ENCODE measurements at places on chromosomes 2 and 18.

GRCh38 chr2:49045083-49045482 is 109.2 kb downstream of the FSHR start:
- no peak for DNase-seq

DNA sequence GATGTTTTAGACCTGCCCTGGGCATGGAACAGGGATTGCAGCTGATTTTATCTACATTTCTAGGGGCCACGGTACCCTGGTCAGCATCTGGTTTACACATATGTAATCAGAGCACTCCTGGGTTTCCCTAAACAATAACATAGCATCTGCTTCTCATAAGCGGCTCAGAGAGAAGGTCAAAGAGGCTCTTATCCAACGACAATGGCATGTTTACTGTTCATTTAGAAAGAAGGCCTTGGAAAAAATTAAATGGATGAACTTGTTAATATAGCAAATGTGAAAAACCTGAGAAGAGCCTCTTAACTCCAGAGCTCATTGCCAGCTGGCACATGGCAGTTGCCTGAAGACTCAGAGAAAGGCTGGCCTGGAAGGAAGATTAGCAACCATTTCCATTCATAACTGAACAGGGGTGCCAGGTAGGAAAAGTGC is 202.8 kb upstream of the THUMPD2 start:
- no peak for DNase-seq

GRCh38 chr2:163652751-163653150 is 83.1 kb downstream of the FIGN start:
- DNase-seq: no peak

DNA sequence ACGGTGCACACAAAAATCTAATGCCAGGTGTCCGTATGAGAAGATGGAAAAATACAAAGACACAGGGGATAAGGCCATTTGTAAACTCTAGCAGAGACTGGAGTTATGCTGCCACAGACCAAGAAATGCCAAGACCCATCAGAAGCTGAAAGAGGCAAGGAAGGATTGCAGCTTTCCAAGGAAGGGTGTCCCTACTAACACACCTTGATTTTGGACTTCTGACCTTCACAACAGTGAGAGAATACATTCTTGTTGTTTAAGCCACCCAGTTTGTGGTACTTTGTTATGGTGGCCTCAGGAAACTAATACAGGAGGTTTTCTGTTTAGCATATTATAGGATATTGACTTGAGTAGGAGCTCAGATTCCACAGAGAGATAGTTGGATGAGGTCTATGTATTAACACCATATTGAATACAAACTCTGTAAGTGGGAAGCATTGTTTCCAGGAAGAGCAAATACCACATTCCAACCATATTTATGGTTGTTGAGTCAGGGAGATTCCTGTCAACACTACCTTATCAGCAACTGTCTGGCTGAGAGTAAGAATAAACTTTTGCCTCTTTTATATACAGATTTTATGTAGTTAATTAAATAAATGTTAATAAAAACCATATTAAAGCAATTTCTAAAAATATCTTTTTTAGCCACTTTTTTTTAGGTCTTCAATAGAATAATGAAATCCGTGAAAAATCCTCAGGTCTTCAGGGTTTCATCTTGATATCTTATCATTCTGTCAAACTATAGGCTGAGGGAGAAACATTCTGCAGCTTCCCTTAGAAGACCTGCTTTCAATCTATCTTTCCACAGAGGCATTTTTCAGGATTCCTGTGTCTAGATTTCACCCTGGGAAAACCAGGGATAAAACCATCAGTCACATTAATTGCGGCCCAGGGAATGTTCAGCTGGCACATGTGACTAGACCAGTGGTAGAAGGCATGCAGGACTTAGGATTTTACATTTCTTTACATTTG is 35.4 kb upstream of the HNMT start:
- DNase-seq: no peak

DNA sequence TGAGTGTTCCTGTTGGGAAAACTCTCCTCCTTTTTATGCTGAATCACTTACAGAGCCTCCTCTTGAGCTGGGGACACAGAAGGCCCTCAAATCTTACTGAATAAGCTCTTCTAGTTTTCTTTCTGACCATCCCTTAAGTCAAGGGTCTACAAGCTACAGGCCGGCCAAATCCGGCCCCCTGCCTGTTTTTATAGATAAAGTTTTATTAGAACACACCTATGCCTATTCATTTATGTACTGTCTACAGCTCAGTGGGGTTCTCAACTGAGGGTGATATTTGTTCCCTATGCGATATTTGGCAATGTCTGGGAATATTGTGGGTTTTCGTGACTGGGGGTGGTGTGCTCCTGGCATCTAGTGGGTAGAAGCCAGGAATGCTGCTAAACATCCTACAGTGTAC is 14.0 kb downstream of the CDC42EP3 start:
- no peak for DNase-seq

DNA sequence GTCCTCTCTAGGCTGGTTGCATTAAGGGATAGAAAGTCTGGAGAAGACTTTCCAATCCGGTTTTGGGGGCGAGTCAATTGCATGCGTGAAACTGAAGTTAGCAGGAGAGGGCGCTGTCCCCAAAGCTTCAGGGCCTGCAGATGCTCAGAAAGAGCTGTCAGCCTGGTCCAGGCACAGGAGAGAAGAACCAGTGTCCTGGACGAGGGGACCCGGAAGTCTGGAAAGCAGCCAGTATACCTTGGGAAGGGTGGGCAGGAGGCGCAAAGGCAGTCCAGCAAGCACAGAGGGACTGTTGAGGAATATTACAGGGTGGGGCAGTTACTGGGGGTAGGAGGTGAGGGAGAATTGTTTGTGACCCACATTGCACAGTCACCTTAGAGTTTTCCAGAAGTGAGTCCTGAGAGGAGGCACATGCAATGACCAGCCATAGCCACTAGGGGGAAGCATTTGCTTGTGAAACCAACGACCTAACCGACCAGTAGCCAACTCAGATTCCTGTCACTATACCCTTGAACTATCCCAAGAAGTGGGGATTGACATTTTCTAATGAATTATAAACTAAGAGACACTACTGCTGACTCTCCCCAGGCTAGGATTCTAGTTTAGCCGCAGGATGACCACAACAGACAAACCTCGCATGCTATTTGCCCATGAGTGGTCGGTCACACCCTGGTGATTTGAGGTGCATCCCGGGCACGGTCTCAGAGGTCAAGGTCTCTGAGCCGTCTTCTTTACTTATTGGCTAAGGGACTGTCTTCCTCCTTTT is 172.8 kb downstream of the RDH14 start:
- peak; percentile 32 for DNase-seq

DNA sequence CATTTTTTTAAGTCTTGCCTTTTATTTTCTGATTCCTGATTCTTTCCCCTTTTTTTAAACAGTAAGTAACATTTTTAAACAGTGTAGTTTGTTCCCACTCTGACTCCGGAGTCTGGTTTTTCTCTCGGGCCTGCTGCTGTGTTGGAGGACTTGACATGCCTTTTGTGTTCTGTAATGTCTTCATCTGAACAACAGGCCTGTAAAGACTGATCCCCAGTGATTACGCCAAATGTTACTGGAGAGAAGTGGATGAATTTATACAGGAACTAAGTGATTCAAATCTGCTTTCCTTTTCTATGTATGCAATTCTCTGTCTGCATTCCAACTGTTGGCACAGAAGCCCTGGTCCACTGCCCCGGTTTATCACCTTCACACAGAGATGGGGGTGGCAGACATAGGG is 54.3 kb upstream of the RMDN2 start:
- no peak for DNase-seq

GRCh38 chr18:42534313-42534712 is 579.3 kb downstream of the PIK3C3 start:
- no peak for DNase-seq

DNA sequence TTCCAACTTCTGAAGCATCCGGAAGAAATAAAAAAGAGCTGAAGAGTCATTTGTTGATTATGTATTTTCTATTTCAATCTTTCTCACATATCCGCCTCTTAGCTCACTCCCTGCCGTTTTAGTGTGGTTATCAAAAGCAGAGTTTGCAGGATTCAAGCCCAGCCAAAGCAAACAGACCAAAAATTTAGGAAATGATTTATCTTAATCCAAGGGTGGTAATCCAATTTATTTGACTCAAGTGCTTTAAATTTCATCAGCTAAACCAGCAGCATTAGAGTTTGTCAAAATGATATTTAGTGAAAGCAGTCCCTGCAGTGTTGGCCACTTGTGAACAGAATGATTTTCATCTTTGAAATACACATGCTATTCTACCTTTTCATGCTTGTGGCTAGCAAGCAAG is 129.3 kb upstream of the CCDC68 start:
- DNase-seq: no peak

DNA sequence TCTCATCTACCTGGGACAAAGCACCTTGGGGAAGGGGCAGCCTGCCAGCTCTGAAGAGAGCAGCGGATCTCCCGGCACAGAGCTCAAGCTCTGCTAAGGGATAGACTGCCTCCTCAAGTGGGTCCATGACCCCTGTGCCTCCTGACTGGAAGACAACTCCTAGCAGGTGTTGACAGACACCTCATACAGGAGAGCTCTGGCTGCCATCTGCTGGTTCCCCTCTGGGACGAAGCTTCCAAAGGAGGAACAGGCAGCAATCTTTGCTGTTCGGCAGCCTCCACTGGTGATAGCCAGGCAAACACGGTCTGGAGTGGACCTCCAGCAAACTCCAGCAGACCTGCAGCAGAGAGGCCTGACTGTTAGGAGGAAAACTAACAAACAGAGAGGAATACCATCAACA is 549.9 kb upstream of the LRATD1 start:
- DNase-seq: no peak

- DNase-seq: no peak
Observed at GRCh38 chr2:235693279-235693678, 199.4 kb downstream of the AGAP1 start.

- no peak for DNase-seq
Observed at GRCh38 chr2:157124731-157125130, 132.8 kb upstream of the GALNT5 start.

GRCh38 chr2:120323214-120323613 is 22.7 kb upstream of the INHBB start:
- DNase-seq: no peak

GRCh38 chr2:119821266-119821665 is 61.5 kb downstream of the PTPN4 start:
- DNase-seq: no peak

DNA sequence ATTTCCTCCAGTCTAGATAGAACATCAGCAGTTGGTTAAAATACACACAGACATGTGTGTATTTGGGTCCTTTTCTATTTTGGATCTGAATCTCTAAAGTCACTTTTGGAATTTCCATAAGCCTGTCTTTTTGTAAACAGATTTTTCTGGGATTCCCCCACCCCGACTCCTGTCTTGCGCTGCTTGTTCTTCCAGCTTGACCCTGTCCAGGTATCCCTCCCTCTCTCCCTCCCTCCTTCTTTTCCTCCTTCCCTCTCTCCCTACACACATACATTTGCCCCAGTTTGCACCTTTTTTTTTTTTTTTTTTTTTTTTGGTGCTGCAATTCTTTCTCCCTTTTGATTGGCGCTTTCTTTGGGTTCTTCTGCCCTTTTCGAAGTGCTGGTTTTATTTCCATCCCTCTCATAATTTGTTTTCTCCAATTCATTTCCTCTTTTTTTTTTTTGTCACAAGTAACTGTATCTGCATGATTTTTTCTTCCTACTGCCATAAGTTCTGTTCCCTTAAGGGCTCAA is 114.8 kb upstream of the SERTAD2 start:
- DNase-seq: no peak

DNA sequence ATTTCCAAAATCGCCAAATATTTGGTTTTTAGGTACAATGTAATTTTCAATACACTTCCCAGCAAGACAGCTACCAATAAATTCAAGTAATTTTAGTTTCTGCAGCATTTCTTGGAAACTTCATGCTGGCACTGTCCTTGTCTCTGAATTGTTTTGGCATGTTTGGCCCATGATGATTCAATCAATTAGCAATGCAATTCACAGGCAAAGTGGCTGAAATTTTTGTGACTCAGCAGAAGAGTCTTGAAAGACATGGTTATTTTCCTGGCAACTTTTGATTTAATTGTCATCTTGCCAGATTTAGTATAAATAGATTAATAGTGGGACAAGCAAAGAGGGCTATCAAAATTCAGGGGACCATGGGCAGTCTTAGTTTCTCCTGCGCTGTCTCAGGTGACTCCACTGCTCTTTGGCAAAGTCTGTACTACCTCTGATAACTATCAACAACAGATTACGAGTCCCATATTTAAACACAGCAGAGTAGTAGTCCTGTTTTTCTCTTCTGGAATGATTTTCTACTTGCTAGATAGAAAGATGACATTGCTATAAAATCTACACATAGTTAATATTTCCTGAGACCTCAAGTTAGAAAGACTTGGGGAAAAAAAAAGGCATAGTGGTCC is 88.9 kb upstream of the CYP26B1 start:
- no peak for DNase-seq

- no peak for DNase-seq
Observed at GRCh38 chr18:8695932-8696517, 9.3 kb upstream of the MTCL1 start.

GRCh38 chr2:199922856-199923255 is 11.8 kb downstream of the C2orf69 start:
- no peak for DNase-seq

DNA sequence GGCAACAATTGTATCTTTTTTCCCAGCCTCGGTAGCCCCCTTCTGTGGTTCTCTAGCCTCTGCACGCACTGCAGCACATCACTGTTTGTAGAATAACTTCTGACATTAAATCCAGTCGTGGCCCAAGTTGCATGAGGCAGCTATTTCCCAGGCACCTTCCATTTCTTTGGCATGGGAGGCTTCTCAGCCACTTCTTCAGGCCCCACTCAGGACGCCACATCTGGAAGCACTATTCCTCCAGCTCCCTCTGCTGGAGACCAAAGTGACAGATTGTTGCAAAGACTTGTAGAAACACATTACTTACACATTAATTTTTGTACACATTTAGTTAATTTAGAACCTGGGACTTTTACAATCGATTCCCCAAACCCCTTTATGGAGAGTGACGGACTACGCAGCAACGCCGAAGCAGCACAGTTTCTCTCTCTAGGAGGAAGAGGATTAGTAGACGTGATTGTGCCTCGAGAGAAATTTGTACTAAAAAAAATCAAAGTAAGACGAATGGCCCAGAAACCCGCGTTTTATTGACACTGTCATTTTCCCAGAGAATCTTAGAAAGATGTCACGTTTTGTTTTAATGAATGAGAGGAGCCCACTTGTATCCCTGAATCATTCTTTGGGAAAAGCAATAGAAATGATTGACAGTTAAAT is 57.8 kb upstream of the RGPD5 start:
- DNase-seq: no peak

- DNase-seq: no peak
Observed at GRCh38 chr2:234587341-234588053, 90.6 kb upstream of the ARL4C start.

Measured in activated T-helper 1 cell treated with anti-CD3 and anti-CD28 coated beads, Interleukin-2, amount 50 U/mL, for 16 hours (primary cell).